Esophagus muscularis mucosa (tissue), 4 donors: ENCODE measurements at places on chromosomes 5 and 9. TPM values are rescaled to one million over a fixed set of nuclear protein-coding genes. Genes with fewer than 3 reads are reported as not detected.

GRCh38 chr9:113621309-113621791 lies 157.8 kb downstream of the RGS3 start:
- no peak for DNase-seq

GRCh38 chr9:110048976-110049698 lies 158.8 kb downstream of the C9orf152 start:
- DNase-seq, result no peak

GRCh38 chr5:153796527-153796926 lies 242.2 kb downstream of the FAM114A2 start:
- DNase-seq, result no peak

- DNase-seq, result no peak
These were observed 85.2 kb downstream of the CYFIP2 start for GRCh38 chr5:157350939-157351801.

DNA sequence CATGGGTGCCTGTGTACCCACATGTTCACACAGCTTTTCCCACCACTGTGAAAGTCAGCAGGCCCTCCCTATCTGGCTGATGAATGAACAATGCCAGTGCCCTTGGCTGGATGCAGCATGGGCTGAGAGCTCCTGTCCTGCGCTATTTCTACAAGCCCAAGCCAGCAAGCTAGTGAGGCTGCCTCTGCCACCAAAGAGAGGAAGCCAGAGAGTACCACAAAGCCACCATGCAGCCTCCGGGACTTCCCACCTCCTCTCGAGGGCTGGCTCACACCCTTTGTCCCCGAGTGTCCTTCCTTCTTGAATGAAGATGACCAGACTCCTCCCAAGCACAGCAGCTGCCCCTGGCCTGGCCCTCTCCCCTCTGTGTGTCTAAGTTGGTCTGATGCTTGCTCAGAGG lies 76.5 kb downstream of the SH3PXD2B start:
- DNase-seq, result no peak

GRCh38 chr5:43294226-43294625 lies 19.0 kb downstream of the HMGCS1 start:
- DNase-seq, result no peak

DNA sequence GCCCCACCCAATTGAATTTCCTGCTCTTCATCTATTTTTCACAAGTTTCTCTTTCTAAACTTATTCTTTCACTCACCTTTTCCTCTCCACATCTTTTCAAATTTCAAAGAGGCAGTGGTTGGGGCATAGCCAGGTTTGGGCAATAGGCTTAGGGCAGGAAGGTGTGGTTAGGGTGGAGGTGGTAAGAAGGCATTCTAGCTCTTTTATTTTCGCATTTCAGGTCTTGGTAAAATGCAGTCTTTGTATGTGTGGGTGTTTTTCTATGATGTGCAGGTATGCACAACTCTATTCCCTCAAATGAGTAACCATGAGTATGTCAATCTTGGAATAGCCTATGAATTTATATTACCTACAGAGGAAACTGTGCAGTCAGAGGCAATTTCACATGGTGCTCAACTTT lies 129.8 kb upstream of the IFNE start:
- no peak for DNase-seq

DNA sequence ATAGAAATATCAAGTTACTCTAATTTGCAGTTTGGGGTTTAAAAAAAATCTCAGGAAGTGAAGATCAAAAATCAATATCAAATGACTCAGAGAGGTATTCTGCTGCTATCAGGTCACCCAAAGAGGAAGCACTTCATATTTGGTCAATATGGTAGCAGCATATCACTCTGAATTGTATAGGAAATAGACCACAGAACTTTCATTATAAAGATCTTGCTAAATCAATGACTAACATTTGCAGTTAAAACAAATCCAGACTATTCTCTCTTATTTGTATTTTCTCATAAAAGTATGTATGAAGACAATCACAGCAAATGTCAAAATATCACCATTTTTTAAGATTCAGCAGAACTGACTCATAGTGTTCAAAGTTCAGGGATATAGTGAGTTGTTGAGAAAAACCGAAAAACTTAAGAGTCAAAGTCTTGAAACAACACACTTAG lies 105.8 kb upstream of the PCSK1 start:
- DNase-seq, result no peak

GRCh38 chr5:146519554-146519953 lies 3.6 kb upstream of the GPR151 start:
- no peak for DNase-seq

MCCC2 gene
- total RNA-seq, result 24.1 TPM

PPP1R26 gene
- total RNA-seq, result 25.2 TPM
